ENCODE measurements at places on chromosomes 1 and 21.
A peak's percentile ranks its signal among the peaks of the same experiment; 100 is the strongest.

- no peak for DNase-seq
Measured at GRCh38 chr1:172425339-172425738, 4.9 kb downstream of the C1orf105 start.

GRCh38 chr1:87513255-87513654 is 184.6 kb downstream of the LMO4 start:
- DNase-seq, result no peak

GRCh38 chr1:19003371-19004290 is 47.2 kb upstream of the IFFO2 start:
- DNase-seq, result no peak

- DNase-seq, result peak; percentile 71
Measured at GRCh38 chr1:84892705-84893618, at the start of gene LPAR3. Gene LPAR3 (minus strand): TSS chr1:84893206. CDS start chr1:84866120, 27,086 bp downstream.

DNA sequence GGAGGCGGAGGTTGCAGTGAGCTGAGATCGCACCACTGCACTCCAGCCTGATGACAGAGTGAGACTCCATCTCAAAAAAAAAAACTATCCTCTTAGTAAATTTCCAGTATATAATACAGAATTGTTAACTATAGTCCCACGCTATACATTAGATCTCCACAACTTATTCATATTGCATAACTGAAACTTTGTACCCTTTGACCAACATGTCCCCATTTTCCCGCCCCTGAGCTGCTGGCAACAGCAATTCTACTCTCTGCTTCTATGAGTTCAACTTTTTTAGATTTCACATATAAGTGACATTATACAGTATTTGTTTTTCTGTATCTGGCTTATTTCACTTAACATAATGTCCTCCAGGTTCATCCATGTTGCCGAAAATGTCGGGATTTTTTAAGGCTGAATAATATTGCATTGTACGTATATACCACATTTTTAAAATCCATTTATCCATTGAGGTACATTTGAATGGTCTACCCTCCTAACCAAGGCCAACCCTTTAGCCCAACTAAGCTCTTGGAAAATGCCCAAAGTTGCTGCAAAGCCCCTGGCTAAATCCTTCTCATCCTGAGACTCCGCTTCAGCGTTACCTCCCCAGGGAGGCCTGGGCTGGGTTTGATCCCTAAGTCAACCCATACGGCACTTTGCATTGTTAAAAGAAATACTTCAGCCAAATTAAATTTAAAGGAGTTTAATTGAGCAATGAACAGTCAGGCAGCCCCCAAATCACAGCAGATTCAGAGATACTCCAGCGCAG is 34.2 kb downstream of the NEK2 start:
- no peak for DNase-seq

DNA sequence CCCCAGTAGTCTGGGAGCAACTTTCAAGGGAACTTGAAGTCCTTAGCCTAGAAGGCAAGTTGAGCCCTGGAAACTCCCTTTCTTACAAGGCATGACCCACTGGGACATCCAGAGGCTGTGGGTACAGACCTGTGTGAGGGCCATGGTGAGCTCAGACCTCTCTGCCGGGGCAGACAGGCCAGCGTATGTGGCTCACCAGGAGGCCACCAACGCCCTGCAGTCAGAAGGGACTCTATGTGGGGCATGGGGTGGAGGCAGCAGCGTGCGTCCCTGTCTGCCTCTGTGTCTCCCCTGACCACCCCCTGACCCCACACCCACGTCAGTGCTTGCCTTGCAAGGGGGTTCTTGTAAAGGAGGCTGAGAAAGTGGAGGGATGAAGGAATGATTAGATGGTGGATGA is 10.8 kb downstream of the COQ8A start:
- no peak for DNase-seq

DNA sequence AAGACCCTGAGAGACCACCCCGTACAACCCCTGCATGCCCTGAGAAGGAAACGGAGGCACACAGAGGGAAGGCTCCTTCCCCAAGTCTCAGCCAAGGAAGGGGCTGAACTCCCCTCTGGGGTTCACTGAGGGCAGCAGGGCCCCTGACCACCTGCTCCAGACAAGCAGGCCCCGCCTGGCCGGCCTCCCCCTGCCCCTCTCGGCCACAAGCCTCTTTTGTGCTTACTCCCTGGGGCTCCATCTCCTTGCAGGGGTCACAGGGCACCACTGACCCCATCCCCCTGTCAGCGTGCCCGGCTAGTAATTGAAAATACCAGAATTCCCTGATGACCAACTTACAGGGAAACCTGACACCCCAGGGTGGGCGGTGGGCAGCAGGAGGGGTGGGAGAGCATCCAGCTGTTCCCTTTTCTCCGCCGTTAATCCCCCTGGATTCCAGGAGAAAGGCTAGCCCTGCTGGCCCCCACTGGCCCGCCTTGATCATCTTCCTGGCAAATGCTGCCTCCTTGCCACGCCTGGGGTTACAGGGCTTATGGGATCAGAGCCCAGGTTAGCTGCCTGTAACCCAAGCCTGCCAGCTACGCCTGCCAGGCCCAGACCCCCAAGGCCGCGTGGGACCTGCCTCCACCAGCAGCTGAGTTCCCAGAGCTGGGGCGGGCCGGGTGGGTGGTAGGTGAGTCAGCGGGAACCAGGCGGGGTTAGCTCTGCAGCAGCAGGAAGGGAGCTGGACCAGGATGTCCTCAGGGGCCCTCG is 96.1 kb downstream of the LACTBL1 start:
- DNase-seq, result no peak

DNA sequence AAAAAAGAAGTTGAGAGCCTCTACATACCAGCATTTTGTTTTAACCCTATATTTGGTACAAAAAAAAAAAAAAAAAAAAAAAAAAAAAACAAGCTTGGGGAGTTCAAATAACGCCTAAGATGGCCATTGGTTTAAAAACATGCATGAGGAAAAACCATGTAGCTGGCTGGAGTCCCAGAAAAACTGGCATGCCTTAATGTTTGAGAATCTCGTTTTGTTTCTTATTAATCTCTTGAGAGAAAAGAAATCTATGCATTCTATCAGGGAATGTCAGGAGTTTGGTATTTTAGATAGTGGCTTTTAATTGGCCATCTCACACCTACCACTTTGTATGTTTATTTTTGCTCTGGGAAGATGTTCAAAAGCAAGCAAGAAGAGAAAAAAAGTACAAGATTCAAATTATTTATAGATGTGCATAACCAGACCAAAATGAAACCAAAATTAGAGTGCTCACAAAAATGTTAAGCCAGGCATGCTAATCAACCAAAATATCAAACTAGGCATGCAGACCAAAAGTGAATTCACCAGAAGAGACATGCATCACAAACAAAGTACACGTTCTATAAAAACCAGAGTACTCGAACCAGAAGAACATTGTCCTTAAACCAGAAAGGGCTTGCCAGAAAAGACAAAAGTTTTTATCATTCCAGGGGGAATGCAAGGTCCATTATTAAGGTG is 156.6 kb downstream of the AK5 start:
- DNase-seq, result no peak

- no peak for DNase-seq
Measured at GRCh38 chr1:229101011-229101871, 169.7 kb upstream of the RAB4A start.

- DNase-seq, result no peak
Measured at GRCh38 chr1:41610361-41610760, 125.9 kb upstream of the EDN2 start.

DNA sequence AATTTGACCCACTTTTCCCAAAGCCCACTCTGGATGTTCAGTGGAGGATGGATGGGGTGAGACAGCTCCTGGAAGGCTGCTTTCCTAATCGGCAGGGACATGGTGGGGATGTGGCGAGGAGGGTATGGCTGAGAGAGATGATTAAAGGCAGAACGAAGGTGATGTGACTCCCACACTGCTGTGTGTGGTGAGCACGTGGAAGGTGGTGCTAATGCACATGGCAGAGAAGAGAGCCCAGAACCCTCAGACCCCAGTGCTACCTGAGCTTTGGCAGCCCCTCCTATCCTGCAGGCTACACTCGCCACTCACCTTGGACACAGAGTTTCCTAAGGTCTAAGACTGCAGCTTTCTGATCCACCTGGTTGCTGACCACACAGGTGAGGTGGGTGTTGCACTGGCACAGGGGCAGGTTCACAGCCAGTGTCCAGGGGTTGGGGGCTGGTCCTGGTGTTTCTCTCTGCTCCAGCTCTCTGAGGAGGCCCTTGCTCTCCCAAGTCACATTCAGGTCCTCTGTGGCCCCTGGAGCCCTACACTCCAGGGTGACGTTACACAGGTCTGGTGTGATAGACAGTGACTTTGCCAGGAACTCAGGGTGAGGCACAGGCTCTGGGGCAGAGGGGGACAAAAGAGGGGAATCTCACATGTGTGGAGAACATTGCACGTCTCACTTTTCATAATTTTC is 151.4 kb upstream of the ETV3 start:
- no peak for DNase-seq

- DNase-seq, result no peak
Measured at GRCh38 chr1:156258859-156259258, 11.0 kb upstream of the PAQR6 start.

DNA sequence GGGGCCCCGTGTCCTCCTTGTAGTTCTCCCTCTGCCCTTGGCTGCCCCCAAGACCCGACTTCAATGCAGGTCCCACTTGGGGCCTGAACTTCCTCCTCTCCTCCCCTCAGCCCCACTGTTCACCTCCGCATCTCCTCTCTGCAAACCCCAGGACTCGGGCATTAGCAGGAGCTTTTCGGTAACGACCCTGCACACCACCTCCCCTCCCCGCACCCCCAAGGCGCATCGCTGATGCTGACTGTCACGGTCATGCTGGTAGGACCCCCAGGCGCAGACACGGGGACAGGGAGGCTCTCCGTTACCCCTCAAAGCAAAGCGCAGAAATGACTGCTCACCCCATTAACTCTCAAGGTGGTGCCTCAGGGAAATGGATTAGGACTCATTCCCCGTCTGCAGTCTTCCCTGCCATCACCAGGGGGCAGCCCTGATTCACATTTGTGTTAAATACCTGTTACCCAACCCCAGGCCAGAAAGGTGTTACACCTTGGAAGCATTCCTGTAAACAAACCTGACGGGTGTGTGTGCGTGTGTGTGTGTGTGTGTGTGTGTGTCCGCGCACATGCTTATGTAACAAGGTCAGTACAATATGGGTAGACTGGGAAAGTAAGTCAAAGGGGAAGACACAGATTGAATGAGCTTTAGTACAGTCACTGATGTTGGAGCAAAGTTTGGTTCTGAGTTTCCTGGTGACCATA is 6.4 kb upstream of the GUCA2B start:
- peak; percentile 79 for DNase-seq

GRCh38 chr1:198889101-198889500 is 250.3 kb downstream of the PTPRC start:
- no peak for DNase-seq

DNA sequence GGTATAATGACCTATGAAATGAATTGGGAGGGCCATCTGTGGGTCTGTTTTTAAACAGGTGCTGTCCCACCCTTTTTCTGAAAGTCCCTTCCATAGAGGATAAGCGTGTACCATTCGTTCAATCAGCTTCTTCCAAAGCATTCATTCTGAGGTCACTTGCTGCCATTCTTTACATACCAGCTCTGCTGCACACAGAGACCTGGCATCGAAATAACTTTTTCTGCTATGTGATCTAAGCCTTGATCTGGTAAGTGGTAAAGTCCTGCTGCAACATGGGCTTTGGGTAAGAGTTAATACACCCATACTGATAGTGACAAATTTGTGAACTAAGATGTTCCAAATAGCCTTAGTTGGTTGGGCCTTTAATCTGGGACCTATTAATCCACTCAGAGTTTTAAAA is 38.9 kb downstream of the DR1 start:
- no peak for DNase-seq

GRCh38 chr1:150551051-150551783 is 2.0 kb downstream of the ADAMTSL4 start:
- DNase-seq, result no peak

DNA sequence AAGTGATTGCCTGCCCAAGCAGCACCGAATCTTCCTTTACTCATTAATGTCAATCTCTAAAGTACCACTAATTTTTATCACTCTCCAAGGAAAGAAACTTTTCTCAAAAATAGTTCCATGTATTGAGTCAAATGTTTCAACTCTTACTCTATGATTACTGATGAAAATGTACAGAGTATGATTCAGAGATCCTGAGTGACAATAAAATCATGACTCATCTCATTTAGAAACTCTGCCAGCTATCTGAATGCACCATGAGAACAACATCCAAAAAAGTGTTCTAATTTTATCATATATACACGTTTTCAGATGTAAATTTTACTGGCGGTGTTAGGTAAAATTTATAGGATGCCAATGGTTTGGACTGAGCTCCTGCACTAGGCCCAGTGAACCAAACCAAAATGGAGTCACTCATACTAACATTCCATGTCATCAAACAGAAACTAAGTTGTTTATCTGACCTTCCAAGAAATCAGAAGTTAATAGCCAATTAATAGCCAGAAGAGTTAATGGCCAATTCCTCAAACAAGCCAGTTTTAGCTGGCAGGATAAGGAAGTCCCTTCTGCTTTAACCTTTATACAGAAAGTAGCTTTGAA is 22.6 kb downstream of the PLPPR5 start:
- no peak for DNase-seq
